ENCODE measurements at places on chromosomes 1 and 21.

- DNase-seq, result no peak
These were observed 8.3 kb downstream of the BCAR3 start for GRCh38 chr1:93673163-93673829.

GRCh38 chr1:82463951-82464350 lies 663.2 kb downstream of the ADGRL2 start:
- DNase-seq, result no peak

DNA sequence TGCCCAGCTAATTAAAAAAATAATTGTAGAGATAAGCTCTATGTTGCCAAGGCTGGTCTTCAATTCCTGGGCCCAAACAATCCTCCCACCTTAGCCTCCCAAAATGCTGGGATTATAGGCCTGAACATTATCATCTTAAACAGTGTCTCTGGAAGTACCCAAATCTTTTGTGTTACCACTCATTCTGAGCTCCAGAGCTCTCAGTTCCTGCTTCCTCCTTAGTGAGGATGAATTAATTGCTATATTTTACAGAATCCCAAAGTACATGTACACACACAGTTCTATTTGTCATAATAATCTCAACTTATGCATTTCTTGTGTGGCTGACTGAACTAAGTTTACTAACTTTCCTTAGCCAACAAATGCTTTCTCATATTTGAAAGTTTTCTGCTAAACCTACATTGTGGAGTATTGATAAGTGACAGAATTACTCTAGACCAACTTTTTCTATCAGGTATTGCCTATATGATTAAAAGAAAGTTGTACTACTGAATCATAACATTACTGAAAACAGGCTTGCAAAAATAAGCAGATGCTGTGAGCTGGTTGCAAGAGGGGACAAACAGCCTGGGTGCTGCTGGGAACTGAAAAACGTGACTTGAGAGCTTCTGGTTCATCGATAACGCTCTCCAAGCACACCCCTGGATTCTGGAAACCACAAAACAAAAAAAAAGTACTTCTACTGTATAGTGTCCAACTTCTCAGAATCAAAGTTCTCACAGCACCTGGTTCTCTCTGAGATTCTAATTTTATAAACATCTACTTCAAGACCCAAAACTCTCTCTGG lies 15.3 kb downstream of the VAV3 start:
- DNase-seq, result no peak

- DNase-seq, result no peak
These were observed 305.6 kb downstream of the KCTD3 start for GRCh38 chr1:215872658-215873057.

GRCh38 chr1:234125283-234125682 lies 220.8 kb downstream of the SLC35F3 start:
- DNase-seq, result no peak

GRCh38 chr1:11650331-11650991 lies 3.8 kb downstream of the FBXO2 start:
- DNase-seq, result peak; percentile 24

GRCh38 chr1:171762143-171762563 lies 19.3 kb upstream of the METTL13 start:
- DNase-seq, result no peak

GRCh38 chr1:18032172-18032859 lies 75.3 kb upstream of the IGSF21 start:
- no peak for DNase-seq

DNA sequence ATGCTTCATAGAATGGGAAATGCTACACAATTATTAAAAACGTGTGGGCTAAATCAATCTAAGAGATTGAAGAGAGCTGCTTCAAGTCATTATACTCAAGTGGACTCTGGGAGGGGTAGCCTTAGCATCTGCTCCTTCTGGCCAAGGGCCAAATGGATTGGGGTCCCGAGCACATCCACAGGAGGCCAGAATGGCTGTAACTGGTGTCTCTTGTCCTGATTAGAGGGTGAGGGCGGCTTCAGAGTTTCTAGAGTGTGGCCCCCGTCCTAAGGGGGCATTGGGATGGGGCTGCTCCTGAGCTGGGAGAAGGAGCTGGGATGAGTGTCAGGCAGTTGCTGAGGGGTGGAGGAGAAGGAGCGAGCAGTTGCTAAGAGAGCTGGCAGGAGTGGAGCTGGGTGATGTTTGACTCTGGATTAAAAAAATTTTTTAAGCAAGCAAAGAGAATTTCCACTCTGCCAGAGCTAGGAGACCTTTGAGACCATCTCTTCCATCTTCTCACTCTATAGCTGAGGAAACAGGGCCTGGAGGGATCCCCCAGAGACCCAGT lies 71.3 kb upstream of the TLR5 start:
- no peak for DNase-seq

DNA sequence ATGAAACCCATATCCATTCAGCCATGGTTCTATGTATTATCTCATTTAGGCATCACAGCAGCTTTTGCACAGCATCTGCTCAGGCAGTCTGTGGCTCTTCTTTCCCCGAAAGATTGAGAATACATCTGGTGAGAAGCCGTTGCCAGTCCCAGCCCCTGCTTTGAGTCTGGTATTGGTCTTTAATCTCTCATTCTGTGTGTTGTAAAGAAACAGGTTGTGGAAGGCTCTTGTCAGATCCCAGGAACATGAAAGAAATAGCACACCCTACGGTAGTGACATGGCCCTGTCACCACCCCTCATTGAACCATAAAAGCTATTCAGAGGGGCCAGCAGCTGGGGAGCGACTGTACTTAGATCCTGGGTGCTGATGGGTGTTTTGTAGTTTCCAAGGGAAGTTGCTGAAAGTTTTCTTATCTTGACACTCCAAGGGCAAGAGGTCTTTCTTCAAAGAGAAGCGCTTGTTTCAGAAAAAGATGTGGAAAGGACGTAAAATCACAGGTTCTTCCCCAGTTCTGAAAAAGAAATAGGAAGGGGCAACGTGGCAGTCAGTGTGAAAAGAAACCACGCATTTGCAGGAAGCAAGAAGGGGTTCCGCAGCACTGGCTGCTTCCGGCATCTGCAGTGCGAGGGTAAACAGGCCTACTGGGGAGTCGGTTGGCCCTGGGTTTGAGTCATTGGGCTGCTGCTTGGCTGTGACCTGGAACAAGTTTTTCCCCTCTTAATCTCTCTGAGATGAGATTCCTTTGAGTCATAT lies 145.0 kb downstream of the DHRS3 start:
- DNase-seq, result no peak

- DNase-seq, result no peak
These were observed 152.2 kb downstream of the ZNF326 start for GRCh38 chr1:90147093-90147492.

DNA sequence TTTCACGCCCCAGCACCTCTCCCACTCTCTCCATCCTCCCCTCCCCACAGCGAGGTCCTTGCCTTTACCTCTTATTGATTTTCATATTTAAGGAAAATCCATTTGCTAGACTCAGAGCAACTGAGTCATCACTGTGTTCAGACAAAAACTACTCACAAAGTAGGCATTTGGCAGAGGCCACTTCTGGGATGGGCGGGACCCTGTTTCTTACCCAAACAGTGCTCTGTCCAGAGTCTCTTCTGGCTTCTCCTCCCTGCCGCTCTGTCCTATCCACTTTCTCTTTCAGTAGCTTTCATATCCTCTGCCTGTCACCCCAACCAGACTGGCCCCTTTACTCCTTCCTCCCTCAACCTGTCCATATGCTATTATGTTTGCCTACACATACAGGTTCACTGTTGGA lies 2.4 kb upstream of the NAV1 start:
- no peak for DNase-seq

DNA sequence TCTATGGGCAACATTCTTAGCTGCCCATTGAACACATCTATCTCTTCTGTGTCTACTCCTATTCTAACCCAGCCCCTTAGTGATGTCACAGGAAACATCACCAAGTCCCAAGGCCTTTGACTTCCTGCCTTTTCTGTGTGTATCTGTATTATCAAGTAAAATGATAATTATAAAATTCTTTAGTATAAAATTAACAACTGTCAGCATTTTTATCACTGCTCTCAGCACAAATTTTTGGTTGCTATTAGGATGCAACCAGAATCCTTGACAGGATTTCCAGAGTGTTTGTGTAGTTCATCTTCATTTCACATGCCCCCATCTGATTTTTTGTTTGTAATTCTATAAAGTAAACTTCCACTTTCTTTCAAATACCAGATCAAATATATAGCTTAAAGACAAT lies 33.8 kb downstream of the OR10Z1 start:
- DNase-seq, result no peak

GRCh38 chr1:20126806-20127440 lies 7.6 kb upstream of the PLA2G2D start:
- no peak for DNase-seq

DNA sequence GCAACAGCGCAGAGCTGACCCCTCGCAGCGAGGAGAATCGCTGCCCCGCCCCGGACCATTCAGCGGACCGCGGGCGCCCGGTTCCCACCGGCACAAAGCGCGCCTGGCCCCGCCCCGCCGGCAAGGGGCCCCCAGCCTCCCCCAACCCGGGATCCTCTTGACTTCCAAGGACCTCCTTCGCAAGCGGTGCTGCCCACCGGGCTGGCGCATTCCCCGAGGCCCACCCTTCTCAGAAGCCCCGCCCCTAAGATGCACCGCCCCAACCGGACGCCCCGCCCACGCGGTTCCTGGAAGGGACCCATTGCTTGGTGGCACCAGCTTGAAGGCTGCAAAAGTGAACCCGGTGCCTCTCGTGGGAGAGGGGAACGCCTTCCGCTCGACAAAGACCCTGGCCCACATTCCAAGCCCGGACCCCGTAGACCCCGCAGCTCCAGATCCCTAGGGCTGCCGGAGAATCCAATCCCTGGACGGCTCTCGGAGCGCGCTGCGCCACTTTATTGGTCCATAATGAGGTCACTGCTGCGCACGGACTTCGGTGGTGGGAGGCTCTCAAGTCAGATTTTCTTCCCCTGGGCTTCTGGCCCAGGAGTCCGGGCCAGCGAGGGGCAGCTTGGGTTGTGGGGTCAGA lies 2.0 kb downstream of the HES3 start:
- no peak for DNase-seq

- DNase-seq, result no peak
These were observed 33.3 kb upstream of the SUCO start for GRCh38 chr1:172499636-172500141.

DNA sequence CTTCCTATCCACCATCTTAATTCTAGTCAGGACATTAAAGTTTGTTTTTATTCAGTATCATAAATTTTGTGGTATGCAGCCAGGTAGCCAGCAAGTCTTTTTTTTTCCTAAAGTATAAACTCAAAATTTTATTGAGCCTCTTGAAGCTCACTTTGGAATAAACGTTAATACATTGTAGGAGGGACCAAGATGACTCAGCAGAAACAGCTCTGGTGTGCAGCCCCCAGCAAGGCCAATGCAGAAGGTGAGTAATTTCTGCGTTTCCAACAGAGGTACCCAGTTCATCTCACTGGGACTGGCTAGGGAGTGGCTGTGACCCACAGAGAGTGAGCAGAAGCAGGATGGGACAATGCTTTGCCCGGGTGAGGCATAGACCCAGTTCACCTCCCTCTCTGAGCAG lies 9.7 kb upstream of the OR2M3 start:
- DNase-seq, result no peak

- peak; percentile 71 for DNase-seq
These were observed 9.4 kb downstream of the TIAM1 start for GRCh38 chr21:31334648-31335121.

GRCh38 chr1:174815036-174815435 lies 184.7 kb upstream of the CACYBP start:
- DNase-seq, result no peak

DNA sequence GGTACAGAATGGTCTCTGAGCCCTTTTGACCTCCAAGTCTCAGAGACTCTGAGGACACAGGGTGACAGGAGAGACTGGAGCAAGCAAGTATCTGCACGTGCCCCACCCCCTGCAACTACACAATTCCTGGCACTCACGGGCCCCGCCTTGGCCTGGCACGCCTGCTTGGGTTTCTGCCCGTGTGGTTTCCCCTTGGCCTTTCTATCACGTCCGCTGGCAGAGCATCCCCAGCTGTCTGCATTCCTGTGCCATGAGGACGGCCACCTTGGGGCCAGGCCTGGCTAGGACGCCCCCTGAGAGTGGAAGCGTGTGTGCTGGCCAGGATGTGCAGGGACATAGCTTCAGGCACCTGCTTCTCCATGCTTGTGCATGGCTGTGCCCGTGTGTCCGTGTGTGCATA lies 14.3 kb upstream of the EDN2 start:
- DNase-seq, result no peak

DNA sequence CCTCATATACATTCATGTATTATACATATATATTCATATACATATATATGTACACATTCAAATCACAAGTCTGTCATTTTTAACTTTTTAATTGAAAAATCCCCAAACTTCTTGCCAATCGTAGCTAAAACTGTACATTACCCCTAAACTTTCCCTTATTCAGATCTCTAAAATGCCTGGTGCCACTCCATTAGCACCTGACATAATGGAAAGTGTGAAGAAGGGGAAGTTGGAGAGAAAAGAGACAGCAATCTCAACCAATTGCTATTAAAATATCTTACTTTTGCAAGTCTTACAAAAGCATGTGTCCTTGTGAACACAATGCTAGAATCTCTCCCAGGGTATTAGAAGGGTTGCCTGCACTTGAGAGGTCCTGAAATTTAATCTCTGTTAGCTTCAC lies 22.7 kb upstream of the PRKACB start:
- DNase-seq, result no peak

DNA sequence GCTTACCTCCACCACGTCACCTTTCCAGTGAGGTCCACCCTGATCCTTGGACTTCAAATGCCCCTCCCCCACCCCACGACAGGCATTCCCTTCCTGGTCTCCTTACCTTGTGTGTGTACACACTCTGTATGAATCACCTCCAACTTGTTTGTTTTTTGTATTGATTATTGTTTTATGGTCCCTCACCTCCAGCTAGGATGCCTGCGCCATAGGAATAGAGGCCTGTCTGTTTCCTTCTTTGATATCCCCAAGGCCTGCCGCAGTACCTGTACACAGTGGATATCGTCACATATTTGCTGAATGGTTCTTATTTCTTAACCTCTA lies 219.6 kb upstream of the POU3F1 start:
- no peak for DNase-seq

GRCh38 chr1:246566813-246567645 lies 773 bp downstream of the CNST start:
- no peak for DNase-seq

DNA sequence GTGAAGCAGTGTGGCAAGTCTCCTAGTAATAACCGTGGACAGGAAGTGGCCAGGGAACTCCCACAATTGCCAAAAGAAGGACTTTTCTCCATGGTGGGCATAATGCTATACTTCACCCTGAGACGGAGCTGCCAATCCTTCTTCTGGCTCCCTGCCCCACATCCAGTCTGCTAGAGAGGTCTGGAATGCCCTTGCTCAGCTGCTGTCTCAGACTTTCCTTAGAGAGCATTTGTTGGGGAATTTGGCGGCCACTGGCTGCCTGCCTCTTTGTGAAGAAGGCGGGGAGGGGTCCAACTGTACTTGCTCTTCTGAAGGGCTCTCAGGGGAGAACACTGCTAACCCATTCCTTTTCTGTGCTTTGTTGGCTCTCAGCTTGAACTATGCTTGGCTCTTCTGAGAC lies 123.7 kb upstream of the EDN2 start:
- DNase-seq, result no peak

DNA sequence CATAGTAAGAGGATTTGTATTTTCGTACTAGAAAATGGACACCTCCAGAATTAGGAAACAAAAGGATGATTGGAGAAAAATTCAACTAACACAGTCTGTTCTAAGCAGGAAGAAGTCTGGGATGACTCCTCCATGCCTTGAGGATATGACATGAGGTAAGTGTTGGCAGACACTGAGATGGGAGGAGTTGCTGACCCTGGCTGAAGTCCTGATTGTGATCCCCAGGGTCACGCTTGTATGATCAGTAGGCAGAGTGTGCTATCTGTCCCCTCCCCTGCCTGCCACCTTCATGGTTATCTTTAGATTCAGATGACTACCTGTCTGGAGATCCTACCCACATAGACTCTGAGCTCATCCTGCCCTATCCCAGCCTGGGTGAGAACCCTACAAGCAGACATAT lies 249.1 kb downstream of the C1orf94 start:
- DNase-seq, result no peak

Measured in NCI-H2081 treated with DMSO at 0.1 percent for 48 hours (cell line).